CMK (cell line): ENCODE measurements at places on chromosomes 3 and 15.

DNA sequence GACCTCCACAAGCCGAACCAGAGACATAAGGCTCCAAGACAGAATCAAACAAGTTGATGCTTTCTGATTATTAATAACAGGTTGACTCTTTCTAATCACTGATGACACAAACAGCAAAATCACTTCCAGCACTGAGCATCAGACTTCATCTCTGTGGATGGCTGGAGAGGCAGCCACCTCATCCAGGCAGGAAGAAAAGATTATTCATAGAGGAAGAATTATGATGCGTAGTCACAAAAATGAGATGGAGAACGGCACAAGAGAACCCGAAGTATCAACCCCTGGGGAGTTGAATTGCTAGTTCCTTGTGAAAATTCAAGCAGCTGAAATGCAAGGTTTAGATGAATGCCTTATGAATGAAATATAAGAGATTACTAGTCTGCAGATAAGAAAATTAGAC is 49.9 kb upstream of the LMCD1 start:
- DNase-seq: no peak

DNA sequence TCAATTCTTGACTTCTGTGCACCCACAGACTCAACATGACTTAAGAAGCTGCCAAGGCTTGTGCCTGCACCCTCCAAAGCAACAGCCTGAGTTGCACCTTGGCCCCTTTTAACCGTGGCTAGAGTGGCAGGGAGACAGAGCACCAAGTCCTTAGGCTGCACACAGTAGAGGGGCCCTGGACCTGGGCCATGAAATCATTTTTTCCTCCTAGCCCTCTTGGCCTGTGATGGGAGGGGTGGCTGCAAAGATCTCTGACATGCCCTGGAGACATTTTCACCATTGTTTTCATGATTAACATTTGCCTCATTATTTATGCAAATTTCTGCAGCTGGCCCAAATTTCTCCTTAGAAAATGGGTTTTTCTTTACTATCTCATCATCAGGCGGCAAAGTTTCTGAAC is 836.8 kb downstream of the ZPLD1 start:
- no peak for DNase-seq

- DNase-seq: no peak
Observed at GRCh38 chr3:124858275-124858674, 28.9 kb downstream of the ITGB5 start.

GRCh38 chr3:18679238-18679637 is 254.1 kb upstream of the SATB1 start:
- no peak for DNase-seq

DNA sequence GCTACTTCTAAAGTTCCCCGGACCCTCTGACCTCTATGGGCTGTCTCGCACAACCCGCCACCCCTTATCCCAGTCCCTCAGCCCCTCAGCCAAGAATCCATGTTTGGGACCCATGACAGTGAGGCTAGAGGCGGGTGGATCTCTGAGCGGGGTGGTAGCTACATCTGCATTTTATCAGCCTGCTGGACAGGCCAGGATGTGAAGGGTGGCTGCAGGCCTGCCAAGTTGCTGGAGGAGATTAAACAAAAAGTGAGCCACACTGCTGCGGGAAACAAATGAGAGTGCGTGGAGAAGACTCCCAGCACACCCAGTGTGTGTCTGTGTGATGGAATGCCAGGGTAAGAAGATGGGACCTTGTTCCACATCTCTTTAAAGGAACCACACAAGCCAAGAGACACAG is 51.1 kb upstream of the SPATA12 start:
- DNase-seq: no peak

DNA sequence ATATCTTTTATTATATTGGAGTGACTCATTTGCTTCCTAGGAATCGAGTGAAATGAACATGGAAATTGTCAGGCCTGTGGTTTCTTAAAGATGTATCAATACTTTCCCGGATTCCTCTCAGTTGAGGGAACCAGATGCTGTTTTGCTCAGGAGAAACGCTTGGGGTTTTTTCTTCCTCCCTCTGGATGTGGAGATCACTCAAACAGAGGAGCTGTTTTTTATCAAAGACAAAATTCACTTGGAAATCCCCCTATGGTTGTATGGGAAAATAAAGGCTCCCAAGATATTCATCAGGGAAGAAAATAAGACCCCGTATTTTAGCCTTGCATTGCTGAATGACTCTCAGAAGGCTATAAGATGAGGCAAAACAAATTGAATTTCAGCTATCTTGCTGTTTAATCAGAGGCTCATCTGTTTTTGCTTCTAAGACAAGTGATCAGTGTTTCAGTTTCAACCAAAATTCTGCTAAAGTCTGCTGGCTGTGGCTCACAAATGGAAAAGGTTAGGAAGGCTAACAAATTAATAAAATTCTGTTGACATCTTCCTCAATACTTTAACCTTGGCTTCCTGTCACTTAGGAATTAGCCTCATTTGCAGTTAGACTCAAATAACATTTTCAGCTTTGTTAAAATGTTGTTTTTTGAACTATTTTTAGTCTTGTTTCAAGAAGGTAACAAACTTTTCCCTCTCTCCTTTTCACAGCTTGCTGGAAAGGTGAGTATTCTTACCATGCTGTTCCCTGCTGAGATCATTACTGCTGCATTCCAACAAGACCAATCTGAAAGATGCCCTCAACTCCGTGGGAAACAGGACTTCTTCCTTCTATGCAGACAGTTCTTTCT is 83.6 kb downstream of the COL6A5 start:
- DNase-seq: no peak

DNA sequence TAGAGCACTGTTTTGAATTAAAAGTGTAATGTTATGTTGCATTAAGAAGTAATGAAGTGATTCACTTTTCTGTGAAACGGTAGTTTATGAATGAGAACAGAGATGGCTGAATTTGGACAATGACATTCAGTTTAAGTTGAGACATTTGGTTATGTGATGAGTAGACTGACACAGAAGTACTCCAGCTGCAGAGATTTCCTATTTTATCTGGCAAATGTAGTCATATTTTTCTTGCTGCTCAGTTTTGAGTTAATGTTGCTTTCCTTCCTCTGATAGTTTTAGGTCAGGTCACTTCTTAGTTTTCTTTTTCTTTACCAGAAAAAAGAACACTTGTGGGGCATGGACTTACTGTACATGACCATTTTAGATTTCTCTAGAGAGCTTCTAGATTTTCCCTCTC is 51.2 kb downstream of the ASB7 start:
- no peak for DNase-seq

GRCh38 chr3:145079436-145079835 is 1081.5 kb downstream of the PLOD2 start:
- no peak for DNase-seq

GRCh38 chr15:40372981-40373380 is 9.5 kb upstream of the KNSTRN start:
- DNase-seq: no peak

DNA sequence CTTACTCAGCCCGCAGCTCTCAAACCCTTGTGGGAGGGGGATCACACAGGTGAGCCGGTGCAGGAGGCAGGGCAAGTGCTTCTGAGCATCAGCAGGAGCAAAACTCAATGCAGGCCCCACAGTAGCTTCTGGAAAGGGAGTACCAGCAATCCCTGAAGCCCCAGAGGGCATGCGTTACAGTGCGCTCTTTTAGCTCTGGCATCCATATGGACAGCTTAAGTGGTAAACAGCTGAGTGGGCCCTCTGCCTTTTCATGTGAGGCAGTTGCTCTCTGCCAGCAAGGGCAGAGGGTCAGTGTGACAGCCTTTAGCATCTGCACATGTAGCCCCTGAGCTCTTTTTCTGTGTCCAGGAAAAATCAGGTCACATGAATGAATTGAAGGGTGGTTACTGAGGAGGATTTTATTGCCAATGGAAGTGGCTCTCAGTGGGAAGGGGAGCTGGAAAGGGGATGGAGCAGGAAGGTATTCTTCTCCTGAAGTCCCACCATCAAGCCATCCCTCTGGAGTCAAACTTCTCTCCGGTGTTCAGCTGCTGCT is 464.3 kb upstream of the THRB start:
- no peak for DNase-seq

DNA sequence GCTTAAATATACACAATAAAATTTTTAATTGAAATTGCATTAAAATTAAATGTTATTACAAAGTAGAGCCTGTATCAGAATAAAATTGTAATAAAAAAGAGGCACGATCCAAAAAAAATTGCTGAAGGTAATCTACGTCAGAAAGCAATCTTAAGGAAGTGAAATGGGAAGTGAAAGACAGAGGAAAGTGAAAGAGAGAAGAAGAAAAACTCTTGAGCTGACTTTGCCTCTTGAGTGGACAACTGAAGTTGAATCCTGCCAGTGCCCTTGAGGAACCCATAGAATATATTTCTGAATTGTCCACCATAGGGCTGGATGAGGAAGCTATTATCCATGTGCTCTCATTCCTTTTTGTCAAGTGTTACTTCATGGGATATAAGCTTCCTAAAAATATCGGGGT is 285.1 kb upstream of the STAC start:
- DNase-seq: no peak

GRCh38 chr15:65083262-65083701 is 6.7 kb downstream of the KBTBD13 start:
- no peak for DNase-seq

DNA sequence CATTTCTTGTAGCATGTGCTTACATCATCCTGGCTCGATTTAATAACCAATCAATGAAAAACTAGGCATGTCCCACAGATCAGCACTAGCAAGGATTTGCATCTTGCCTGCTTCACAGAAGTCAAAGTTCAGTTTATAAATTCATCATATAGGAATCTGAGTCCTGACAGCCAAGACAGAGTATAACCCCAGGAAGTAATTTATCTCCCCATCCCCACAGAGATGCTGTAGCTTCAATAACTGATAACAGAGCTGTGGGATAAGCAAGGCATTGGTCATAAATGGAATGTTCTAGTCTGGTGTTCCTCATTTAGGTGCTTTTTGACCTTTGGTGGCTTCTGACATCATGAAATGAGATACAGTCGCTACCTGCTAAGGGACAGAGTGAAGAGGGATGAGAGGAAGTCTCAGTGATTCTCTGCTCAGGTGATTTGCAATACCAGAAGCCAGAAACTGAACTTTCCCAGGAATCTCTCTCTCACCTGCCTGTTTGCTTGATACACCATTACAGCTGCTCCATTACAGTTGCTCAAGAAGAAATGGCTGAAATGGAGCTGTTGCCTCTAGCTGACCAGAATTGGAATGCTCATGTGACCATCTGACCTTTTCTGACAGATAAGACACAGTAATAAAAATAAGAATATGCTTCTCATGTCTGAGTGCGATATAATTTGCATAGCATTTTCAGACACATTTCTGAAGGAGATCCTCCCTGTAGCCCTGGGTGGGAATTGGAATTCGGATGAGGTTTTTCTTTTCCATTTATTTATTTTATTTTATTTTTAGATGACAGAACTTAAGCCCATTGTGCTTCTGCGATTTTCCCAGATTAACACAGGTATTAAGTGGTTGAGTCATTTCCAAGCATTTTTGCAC is 217.1 kb upstream of the KCNMB2 start:
- DNase-seq: no peak

- no peak for DNase-seq
Observed at GRCh38 chr3:56851966-56852884, 50.5 kb upstream of the ARHGEF3 start.

DNA sequence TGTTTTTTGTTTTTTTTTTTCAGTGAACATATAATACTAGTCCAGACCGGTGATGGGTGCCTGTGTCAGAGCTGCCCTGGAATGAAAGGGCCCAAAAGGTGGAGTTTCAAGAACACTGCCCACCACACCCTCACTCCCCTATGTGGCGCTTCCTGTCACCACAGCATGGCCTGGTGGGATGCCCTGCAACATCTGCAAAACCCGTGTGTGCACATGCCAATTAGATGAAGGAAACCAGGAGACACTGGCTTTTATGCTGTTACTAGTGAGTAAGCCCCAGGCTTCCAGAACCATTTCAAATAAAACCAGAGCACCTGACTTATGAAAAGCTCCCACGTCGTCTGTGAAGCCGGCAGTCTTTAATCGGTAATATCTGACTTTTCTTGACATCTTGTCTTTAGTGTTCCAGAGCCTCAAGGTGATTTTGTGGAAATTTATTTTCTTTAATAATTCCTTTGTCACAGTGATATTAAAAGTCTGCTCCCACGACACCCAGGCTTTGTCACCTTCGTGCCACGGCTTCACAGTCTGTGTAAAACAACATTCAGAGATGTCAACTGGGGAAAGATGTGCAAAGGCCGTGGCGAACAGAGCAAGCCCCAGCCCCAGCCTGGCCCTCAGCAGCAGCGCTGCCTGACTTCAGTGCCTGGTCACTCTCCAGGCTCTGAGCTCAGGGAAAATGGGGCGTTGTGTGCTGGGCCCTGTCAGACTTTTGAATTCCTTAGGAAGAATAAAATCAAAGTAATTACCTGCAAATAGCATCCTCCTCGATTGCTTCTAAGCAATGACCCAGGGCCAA is 6.4 kb downstream of the CFAP92 start:
- DNase-seq: no peak
